Stromal cell of bone marrow (primary cell): ENCODE measurements at places on chromosomes 3 and 15.

DNA sequence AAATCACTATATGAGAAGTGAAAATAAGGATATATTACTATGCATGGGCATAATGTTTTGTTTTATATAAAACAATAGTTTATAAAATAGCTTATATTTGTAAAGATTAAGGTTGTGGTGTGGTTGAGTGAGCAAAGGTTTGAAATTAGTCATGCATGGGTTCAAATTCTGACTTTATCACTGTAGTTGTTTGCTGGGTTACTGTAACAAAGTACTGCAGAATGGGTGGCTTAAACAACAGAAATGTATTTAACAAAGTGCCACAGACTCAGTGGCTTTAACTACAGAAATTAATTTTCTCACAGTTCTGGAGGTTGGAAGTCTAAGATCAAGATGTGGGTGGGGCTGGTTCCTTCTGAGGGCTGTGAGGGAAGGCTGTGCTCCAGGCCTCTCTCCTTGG, 184.8 kb upstream of the THRB start:
- no peak for DNase-seq

GRCh38 chr3:115646027-115646690, 22.8 kb downstream of the GAP43 start:
- DNase-seq = no peak

DNA sequence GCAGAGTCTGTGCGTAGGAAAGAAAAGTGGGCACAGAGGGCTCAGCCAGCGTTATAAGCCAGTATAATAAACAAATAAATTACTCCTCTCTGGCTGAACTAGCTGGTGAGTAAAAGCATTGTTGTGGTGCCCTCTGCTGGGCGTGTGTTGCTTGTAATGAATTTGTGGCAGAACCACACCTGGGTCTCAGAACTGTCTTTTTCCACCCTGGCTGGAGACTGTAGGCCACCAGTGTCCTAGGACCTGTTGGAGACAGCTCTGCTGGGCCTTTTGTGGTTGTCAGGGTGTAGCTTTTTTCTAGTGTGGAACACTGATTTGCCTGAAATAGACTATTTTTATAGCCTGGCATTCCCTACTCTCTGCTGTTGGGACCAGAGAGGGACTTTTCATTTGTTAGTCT, 130.5 kb upstream of the EIF1B start:
- peak; percentile 55 for DNase-seq

DNA sequence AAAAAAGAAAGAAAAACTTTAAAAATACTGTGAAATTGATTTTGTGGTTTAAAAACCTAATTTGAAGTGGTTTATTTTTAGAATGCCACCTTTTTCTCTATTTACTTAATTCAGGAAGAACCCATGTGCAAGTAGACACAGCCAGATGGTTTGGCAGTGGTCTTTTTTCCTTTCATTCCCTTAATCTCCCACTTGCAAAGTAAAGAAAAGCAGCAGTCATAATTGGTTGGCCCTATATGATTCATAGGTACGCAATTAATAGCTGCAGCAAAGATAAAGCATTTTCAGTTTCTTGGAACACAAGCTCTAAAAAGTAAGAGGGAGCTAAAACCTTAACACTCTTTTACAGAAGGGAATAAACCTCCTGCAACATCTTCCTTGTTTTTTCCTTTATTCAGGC, 115.3 kb downstream of the MECOM start:
- no peak for DNase-seq

DNA sequence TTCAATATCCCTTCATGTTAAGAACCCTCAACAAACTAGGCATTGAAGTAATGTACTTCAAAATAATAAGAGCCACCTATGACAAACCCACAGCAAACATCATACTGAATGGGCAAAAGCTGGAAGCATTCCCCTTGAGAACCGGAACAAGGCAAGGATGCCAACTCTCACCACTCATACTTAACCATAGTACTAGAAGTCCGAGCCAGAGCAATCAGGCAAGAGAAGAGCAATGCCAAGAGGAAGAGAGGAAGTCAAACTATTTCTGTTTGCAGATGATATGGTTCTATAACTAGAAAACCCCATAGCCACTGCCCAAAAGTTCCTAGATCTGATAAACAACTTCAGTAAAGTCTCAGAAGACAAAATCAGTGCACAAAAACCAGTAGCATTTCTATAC, 161.9 kb downstream of the UBE2E2 start:
- no peak for DNase-seq

GRCh38 chr3:186583831-186584230, 13.3 kb downstream of the DNAJB11 start:
- no peak for DNase-seq

GRCh38 chr15:63073497-63074172, 31.1 kb downstream of the TPM1 start:
- DNase-seq = no peak

DNA sequence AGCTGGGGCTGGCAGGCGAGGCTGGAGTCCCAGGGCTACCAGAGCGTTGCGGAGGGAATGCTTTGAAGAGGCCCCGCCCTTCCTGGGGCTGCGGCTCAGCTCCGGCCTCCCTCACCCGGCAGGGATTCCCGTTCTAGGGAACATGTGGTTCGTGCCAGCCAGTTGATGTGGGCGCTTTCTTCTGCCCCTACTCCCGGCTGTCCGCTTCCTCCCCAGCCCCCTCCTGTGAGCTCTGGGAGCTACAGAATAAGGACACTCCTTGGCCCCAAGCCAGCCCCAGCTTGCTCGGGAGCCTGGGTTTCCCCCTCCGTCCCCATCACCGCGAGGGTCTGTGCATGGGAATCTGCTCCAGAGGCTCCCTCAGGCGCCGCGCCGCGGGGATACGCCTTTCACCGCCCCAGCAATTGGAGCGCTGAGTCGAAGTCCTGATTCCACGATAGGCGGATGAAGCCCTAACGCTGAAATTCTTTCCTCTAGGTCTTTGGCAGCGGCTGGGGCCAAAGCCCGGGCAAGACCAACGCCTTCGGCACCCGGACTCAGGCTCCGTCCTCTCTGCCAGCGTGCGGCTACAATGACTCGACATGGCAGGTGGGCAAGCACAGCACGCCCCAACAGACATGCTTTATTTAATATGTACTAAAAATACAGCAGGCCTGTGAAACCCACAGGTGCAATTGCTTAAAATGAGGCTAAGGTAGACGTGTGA, 69.5 kb downstream of the KLF15 start:
- DNase-seq = no peak

DNA sequence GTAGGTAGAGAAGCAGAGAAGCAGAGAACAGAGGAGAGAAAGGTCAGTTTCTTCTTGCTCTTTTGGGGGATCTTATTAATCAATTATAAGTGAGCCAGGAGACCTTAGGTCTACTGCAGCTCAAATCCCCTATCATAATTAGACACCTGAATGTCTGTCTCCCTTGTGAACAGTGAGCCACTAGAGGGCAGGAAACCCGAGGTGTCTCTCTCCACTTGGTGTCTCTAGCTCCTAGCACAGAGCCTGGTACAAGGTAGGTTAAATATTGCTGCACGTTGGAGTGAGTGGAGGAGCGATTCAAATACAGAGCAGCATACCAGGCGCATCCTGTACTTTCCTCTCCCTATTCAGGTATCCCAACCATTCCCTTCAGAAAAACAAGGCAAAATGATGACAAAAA, 2.0 kb upstream of the ST8SIA2 start:
- DNase-seq = no peak

DNA sequence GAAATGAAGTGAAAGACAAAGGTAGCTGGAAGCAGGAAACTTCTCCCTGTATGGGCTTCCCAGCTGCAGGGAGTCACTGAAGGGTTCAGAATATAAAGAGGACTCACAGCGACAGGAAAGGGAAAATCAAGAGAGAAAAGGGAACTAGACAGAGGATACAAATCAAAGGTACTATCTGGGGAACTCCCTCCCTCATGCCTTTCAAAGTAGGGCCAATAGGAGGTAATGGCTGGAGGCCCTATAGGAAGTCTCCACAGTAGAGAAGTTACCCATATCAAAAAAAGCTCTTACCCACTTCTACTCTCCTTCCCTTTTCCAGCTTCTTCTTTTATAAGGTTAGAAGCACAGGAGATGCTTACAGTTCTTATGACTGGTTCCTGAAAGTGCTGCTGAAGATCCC, 43.5 kb downstream of the FMN1 start:
- DNase-seq = no peak

DNA sequence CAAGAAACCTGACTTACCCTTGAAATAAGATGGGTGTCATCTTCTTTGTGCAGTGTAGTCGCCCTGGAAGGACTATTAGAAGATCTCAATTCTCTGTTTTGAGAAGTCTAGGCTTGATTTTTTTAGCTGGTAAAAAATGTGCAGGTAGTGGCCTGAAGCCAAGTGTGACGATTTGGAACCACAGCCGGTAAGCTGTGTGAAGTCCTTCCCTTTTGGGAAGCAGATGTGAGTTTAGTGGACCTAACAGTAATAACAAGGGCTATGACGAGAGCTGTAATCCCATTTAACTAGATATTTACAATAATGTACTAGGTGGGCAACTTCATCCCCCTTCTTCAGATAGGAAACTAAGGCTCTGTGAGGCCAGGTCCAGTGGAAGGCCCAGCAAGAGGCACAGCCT, 81.7 kb upstream of the MYZAP start:
- no peak for DNase-seq

- peak; percentile 87 for DNase-seq
These were observed 10.5 kb downstream of the ACOX2 start for GRCh38 chr3:58526515-58526957.

- no peak for DNase-seq
These were observed 7.7 kb downstream of the CCR9 start for GRCh38 chr3:45894015-45894414.

- DNase-seq = peak; percentile 82
These were observed 112.4 kb downstream of the ABI3BP start for GRCh38 chr3:100880845-100881244.
